ENCODE measurements at places on chromosomes 16 and 17.

DNA sequence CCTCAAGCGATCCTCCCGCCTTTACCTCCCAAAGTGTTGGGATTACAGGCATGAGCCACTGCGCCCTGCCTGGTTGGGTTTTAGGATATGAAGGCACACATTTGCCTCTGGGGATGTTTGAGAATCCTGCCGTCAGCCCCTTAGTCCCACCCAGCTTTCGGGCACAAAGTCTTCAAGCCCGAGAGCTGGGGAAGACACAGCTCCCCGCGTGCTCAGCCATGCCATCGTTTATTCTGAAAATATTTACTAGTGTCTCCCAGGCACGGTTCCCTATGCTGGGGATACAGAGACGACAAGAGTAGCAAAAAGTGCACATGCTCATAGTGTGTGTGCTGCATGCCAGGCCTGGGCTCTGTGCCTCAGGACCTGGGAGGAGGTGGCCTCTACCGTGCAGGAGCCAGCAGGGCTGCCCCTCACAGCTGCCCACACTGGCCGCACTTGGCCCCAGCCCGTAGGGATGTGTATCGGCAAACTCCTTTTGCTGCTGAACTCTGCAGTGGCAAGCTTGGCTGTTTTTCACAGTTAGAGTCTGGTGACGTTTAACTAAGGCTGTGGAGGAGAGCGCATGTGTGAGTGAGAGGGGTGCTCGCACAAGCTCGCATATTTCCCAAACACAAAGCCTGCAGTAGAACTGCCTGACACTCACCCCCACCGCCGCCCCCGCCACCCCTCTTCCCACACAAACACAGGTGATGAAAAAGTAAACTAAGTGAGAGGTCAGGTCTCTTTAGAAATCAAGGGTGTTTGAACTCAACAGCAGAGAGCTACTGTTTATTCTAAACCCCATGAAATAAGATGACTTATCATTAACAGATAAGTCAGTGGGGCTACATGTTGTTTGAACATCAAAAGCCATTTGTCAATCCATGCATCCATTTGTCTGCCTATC is 266.4 kb downstream of the MRTFB start:
- peak; percentile 79 for DNase-seq

DNA sequence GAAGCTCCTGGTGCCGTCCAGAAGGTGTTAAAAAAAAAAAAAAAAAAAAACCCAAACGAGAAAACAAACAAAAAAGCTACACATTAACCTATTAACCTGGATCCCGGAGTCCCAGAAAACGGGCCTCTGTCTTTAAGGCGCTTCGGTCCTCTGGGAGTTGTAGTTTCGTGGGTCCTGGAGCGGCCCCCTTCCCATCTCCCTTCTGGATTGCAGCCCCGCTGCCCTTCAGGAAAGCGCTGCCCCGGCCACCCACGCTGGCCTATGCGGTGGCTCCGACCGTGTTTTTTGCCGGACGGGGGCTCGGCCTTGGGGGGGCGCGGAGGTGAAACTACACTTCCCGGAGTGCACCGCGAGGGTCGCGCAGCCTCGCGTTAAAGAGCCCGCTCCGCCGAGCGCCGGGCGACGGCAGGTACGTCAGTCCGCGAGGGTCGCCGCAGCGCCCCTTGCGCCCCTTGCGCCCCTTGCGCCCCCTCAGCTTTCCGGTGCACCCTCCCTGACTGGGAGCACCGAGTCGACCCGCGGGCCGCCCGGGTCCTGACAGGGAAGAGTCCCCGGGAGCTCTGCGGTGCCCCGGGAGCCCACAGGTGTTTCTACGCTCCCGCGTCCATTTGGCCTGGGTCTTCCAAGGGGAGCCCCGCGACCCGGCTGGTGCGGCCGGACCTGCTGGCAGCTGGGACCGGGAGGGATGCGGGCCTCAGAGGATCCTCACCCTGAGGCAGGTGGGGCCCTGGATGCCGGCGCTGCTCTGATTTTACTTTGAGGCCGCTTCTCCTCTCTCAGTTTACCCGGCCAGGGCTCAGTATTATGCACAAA is at the start of gene FCSK:
TSS of gene FCSK (plus strand) at position 374 of the 813 bp plus-strand sequence. CDS start 8,596 bp downstream, outside the sequence.
- peak; percentile 84 for DNase-seq

GRCh38 chr17:21278450-21279197 is 5.9 kb upstream of the MAP2K3 start:
- peak; percentile 20 for DNase-seq

- no peak for DNase-seq
Measured at GRCh38 chr17:14317383-14317782, 16.5 kb downstream of the HS3ST3B1 start.

DNA sequence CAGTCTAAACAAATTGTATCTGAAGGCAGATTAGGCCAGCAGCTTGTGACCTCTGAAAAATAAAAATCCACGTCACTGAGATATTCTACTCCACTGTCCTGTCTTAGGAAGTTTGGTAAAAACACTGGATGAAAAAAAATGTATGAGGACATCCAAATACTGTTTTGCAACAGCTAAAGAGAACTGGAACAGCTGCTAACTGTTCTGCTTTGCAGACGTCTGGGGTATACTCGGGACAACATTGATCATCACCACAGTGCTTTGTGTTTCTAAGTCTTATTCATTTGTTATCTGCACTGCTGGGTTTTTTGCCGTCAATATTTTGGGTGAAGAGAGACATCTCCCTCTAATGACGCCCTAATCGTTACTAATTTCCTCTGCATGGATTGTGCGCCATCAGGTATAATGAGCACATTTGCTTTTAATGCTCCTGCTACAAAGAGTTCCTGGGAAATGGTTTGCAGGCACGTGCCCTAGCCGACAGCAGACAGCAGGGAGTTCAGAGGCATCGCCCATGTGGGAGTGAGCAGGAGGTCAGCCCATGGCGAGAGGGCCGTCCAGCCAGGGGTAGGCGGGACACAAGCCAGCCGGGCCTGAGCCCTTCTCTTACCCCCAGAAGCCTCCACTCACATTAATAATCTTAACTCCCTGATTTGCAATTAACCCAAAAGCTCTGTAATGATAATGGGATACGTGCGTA is 87.0 kb downstream of the CBLN1 start:
- DNase-seq = no peak

DNA sequence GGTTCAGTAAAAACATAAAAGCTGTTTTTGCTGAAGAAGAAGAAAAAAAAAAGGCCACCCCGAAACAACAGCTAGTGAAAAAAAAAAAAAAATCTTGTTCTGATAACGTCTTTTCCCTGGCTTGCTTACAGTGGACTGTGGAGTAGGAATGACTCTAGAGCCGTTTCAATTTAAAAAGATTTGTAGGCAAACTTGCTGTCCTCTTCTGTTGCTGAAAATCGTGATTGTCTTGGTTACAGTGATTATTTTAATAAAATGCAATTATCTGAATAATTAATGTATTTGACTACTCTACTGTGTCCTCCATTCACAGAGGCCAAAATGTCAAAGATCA is 190.6 kb upstream of the TBX2 start:
- DNase-seq = no peak

DNA sequence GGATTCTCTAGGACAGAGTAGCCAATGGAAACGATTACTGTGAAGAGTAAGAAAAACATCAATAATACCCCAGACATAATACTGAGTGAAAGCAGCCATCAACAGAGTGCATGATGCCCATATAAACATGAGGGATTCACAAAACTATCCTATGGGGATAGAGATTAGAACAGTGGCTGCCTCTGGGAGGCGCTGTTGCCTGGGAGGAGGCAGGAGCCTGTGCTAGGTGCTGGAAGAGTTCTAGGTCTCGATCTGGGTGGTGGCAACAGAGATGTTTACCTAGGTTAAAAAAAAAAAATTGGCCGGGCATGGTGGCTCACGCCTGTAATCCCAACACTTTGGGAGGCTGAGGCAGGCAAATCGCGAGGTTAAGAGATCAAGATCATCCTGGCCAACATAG is 7.9 kb downstream of the FA2H start:
- DNase-seq = no peak
